ENCODE measurements at places on chromosomes 11 and 22. TPM values are rescaled to one million over a fixed set of nuclear protein-coding genes. Genes with fewer than 3 reads are reported as not detected.

Gene SMTNL1
- not detected for total RNA-seq

DNA sequence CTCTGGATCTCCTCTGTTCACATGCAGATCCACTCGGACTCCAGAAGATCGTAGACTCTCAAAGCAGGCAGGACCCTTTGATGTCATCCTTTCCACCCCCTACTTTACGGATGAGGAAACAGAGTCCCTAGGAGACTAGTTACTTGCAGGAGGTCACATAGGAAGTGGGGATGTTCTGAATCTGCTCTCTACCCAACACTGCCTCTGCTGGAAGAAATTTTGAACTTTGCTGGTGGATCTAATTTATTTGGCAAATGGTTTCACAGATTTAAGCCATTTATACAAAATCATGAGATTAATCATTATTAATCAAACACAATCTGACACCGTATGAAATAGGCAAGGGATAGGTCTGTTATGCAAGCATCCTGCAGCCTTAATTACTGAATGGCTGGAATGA, 55.0 kb upstream of the USP47 start:
- H3K4me1 ChIP-seq = peaks cover 5% of the 10 kb centered on the region
- H3K27me3 ChIP-seq = no peaks in the 10 kb centered on the region
- no peak overlapping the region for H3K27ac ChIP-seq

DNA sequence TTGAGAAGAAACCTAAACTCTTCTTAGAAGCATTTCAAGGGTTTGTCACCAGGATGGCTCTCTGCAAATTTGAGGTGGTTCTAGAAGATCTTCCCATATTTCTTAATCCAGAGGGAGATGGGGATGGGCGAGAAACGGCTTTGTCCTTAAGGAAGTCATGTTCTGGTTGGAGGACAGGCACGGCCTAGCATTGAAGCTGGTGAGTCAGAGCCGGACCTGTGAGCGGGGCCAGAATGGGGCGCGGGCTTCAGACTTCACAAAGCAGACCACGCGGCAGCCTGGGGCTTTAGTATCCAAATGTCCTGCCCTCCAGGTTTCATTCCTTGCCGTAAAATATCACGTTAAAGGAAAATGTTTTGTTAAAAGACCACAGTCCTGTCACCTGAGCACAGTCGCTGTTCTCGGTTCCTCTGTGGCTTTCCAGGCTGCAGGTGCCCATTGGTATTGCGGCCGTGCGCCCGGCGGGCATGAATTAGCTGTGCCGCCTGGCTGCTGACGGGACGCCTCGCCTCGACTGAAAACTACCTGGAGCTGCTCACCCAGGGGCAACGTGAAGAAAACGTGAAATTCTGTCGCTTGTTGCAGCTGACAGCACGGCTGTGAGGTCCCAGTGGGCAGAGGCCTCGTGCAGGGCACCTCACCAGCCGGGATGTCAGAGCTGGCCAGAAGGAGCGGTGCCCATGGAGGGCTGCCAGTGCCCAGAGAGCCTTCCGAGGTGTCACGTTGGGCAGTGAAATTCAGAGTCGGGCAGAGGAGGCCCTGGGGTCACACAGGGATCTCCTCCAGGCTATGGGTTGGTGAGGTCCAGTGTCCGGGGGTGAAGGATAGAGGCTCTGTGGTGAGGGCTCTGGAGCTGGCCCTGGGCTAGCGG, 59.0 kb downstream of the LRP5 start:
- H3K4me1 ChIP-seq = peaks cover 48% of the 10 kb centered on the region
- peak overlapping the region; percentile 91 for H3K27ac ChIP-seq
- no peak for DNase-seq

GRCh38 chr11:66981976-66982578, 7.0 kb downstream of the C11orf86 start:
- no peaks in the 10 kb centered on the region for H3K27me3 ChIP-seq
- no peaks in the 10 kb centered on the region for H3K4me1 ChIP-seq

- no peaks in the 10 kb centered on the region for H3K27me3 ChIP-seq
- no peaks in the 10 kb centered on the region for H3K4me1 ChIP-seq
- no peak overlapping the region for H3K4me3 ChIP-seq
- DNase-seq = no peak
Observed at GRCh38 chr11:134915212-134915611, 503.2 kb upstream of the B3GAT1 start.

Measured in neural crest cell (in vitro differentiated cells).